ENCODE measurements at places on chromosomes 5 and 9.

GRCh38 chr5:98735806-98736507 lies 37.5 kb upstream of the RGMB start:
- DNase-seq, result no peak

DNA sequence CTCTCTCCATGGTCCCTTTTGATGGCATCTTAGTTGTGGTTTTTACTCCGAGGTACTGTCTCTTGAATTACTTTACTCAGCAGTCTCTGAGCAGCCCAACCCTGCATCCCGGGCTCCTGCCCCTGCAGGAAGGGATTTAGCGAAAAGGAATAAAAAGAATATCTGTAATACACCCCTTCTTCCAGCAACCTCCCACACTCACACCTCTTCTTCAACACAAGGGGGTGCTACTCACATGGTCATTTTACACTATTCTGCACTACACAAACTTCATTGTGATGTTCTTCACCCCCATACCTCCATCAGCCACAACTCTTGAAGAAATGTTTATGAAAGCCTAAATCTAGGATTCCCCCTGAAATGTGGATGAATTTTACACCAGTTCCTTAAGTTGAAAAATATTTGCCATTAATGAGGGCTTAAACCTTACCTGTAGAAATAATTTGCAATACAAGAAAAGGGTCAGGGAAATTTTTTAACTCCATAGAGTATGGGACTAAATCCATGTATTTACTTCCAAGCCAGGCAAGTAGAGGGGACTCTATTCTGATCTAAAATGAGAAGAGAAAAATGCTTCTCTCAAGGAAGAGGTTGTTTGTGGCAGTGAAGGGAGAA lies 26.0 kb downstream of the TPD52L3 start:
- DNase-seq, result no peak

DNA sequence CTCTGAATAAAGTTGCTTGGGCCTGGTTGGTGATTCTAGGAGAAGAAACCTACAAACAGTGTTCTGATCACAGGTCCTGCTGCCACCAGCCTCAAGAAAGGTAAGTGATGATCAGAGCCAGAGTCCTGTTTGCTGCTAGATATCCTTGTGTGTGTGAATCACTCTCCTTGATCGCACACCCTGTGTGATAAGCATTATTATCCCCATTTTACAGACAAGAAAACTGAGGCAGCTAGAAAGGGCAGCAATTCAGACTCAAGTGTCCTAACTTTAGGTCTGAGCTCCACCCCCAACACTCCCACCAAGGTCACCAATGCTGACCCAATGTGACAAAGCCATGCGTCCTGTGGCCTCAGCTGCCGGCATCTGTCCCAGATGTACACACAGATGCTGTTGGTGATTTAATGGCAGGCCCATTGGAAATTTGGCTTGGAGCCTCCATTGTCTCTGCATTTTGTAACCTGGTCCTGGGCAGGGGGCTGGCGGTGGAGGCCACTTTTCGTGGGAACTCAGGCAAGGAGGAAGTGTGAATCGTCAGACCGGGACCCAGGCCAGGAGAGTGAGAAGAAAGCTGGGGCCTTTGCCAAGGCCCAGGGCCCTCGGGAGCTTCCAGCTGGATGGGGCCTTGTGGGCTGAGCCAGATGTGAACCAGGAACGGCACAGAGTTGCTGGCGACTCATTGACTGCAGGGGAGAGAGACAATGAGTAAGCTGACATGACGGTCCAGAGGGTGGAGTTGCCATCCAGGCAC lies 29.8 kb upstream of the GGTA1 start:
- no peak for DNase-seq

DNA sequence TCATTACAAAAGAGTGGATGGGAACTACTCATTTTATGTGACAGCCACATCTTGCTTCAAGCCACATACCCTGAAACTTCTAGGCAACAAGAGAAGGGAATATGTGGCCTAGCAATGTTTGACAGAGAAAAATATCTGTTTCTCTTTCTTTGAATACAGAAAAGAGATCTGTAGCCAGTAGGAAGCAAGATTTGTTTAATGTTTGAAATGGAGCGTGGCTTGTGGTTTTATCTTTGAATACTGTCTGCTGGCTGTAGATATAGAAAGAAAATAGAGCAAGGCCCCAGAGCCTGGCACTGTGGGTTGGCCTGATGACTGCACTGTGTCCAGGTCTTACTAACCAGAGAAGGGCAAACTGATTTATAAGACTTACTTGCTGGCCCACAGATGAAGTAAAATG lies 133.8 kb downstream of the ARHGEF28 start:
- DNase-seq, result no peak

GRCh38 chr9:136806631-136807201 lies 1.0 kb upstream of the RABL6 start:
- no peak for DNase-seq

GRCh38 chr5:176547802-176548201 lies 1.3 kb upstream of the CDHR2 start:
- no peak for DNase-seq

DNA sequence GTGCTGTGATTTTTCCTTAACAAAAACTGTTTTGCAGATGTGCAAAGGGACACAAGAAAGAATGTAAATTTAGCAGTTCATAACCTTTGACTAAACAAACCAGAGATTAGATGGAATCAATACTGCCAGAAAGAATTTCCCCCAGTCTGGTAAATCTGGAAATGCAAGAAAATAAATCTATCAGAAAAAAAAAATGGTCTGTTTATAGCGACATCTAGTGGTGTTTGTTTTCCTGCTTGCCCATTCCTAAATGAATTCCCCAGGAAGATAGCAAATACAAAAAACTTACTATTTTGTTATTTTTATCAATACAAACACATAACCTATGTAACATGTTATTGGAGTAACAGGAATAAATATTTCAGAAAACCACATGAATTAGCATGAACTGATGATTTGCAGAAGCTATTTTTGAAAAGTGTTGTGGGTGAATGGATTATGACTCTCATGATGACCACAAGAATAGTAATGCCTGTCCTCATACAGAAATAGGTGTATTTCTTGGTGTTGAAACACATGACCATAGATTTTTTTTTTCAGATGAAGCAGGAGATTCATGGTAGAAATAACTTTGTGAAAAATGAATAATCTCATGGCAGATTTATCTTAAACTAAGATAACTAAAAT lies 1703.8 kb downstream of the MAT2B start:
- DNase-seq, result no peak

DNA sequence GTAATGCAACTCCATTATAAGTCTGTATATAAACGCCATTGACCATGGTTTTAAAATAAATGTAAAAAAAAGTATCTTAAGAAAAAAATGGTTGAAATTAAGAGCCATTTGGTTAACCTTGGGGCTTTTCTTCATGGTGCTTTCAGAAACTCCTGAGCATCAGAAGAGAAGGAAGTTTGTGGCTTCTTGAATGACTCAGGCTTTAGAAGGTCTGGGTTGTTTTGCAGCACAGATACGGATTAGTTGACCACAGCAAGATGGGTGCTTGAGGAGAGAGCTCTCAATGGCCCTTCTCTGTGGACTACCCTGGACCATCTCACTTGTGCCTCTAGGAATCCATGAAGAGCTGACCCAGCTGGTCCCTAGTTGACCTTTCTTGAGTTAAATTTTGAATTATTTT lies 189.5 kb downstream of the TMEM38B start:
- DNase-seq, result no peak

GRCh38 chr5:140595538-140596300 lies 31.1 kb downstream of the SLC35A4 start:
- DNase-seq, result no peak

- DNase-seq, result no peak
Measured at GRCh38 chr5:176794509-176794908, 15.8 kb upstream of the UNC5A start.

- DNase-seq, result no peak
Measured at GRCh38 chr5:2584579-2585269, 166.8 kb downstream of the IRX2 start.

DNA sequence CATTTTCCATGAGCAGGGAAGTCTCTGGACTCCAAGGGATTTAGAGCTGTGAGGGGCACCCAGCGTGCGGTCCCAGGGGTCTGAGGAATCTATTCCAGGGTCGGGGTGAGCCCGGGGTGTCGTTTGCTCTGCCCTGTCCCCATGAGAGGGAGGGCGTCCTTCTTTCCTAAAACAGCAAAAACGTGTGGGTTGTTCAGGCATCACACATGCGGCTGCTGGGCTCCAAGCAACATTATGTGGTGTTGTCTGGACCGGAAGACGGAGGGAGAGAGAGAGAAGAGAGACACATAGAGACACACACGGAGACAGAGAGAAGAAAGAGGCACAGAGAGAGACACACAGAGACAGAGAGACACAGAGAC lies 42.7 kb upstream of the COL5A1 start:
- DNase-seq, result no peak

- DNase-seq, result no peak
Measured at GRCh38 chr5:38329132-38329715, 70.9 kb downstream of the EGFLAM start.

DNA sequence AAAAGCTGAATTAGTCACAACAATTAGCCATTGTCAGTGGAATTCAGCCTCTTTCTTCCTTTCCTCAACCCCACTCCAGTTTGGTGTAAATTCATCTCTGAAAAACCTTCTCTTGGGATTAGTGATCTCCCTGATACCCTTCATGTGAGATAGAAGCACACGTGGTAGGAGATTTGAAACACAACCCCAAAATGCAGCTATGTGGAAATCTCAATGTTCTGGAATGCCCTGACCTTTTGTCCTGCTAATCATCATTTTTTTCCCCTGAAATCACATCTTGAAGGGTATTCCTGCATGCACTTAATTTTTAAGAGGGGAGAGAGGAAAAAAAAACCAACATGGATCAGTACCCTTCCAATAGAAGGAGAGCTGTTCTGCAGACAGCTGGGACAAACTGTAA lies 612.6 kb downstream of the EBF1 start:
- DNase-seq, result no peak

DNA sequence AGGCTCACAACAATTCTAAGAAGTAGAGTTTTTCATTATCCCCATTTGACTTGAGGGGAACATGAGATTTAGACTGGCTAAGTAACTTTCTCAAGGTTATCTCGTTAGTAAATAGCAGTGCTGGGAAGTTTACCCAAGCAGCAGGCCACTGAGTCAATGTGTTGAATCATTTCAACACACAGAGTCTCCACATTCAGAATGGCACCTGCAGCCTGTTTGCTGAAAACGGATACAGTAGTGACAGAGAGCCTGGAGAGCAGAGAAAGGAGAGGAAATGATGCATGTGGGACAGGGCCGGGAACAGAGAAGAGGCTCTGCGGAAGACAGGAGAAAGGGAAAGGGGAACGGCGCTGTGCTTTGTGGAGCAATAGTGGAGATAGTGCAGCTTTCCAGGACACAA lies 33.5 kb upstream of the ZSWIM6 start:
- no peak for DNase-seq

GRCh38 chr9:69444021-69444420 lies 119.0 kb downstream of the ENTREP1 start:
- DNase-seq, result no peak

- no peak for DNase-seq
Measured at GRCh38 chr9:90070056-90070455, 465.2 kb downstream of the GADD45G start.

GRCh38 chr9:137172901-137173795 lies 1.3 kb upstream of the TMEM210 start:
- DNase-seq, result no peak

DNA sequence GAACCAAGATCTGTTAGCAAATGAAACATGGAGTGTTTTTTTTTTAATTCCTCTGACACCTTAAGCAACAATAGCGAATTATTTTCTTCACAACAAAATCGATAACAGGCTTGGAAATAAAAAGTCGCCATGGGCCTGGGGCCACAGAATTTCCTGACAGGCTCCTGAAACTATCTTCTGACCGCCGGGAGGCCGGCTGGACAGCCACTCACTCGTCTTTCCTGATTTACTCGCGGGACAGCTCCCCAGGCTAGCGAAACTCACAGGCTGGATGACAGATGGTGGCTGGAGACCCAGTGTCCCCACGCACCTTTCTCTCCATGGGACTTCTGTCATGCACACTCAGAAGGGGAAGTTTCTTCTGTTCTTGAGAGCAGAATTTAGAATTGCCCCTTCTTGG lies 143.3 kb upstream of the IRX2 start:
- DNase-seq, result no peak

GRCh38 chr5:149788964-149789363 lies 58.9 kb downstream of the PPARGC1B start:
- no peak for DNase-seq

DNA sequence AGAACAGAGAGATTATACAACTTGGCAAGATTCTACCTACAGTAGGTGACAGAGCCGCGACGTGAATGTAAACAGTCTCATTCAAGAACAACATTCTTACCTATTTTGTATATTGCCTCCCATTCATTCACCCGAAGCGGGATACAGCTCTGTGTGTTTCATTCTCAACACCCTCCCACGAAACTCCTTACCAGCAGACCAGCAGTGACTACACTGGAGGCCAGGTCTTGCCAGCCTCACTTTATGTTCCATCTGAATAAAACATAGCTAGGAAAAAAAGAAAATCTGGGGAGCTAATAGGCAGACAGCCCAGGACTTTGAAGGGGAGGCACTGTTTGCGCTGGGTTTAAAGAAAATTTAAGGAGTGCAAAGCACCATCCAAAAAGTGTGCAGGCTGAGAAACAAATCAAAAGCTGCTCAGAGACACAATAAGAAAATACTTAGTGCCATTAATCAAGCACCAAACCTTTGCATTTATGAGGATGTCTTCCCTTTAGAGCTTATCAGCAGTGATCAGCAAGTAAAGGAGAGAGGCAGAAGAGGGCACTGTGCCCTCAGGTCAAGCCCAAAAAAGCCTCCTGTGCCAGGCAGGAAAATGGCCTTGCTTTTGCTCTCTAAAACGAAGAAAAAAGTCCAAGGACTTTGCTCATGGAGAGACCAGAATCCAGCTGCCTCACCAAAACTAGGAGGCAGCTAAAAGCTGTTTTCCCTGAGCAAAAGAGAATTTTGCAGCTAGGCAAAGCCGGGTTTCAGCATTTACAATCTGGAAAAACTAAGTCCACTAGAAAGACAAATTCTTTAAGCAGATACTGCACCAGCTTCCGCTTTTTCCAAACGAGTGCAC lies 295.1 kb downstream of the BNC2 start:
- DNase-seq, result no peak

GRCh38 chr5:63128018-63128417 lies 549.4 kb downstream of the LRRC70 start:
- no peak for DNase-seq

DNA sequence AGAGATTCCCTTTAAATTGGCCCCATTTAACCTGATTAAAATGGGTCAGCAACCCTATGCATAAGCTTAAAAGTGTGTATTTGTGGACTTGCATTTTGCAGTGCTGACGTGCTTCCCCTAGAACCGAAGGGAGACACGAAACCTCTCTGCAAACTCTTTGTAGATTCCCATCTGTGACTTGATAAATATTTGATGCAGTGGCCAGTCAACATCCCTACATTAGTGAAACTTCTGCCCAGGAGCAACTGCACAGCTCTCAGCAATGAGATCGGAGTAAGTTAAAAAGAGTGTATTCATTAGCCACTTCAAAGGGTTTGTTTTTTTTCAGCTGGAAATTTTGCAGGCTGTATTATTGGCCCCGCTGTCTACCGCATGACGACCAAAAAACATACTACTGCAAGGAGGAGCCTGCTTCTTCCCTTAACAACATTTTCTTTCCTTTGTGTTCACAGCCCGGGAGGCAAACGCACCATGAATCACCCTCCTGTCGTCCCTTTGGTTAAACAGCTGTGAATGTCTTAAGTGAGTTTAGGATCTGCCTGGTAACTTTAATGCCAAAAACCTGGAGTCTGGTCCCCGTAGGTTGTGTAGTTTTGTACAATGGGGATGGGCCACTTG lies 38.0 kb upstream of the TCERG1 start:
- DNase-seq, result no peak
